ENCODE measurements at places on chromosomes 4 and X.

- no peak for DNase-seq
These were observed 53.7 kb downstream of the ZAR1 start for GRCh38 chr4:48543796-48544195.

DNA sequence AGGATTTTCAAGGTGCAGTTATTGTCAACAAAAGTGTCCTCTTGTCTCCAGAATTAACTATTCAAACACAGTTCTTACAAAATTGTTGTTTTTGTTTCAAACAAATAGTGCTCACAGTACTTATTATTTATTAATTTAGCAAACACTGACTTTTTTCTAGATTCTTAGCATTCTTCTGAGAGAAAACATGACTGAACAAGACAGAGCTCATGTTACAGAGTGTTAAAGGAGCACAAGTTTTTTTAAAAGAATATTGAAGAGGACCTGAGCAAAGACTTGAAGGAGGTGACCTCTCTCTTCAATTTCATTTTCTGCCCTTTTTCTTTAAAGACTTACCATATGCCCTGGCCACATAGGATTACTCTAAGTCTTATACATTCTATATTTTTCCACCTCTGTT is 2220.3 kb upstream of the AGA start:
- DNase-seq = no peak

- no peak for DNase-seq
These were observed 6.3 kb upstream of the SORCS2 start for GRCh38 chr4:7186031-7186430.

GRCh38 chr4:164700471-164700870 is 53.5 kb upstream of the SMIM31 start:
- DNase-seq = peak; percentile 4

DNA sequence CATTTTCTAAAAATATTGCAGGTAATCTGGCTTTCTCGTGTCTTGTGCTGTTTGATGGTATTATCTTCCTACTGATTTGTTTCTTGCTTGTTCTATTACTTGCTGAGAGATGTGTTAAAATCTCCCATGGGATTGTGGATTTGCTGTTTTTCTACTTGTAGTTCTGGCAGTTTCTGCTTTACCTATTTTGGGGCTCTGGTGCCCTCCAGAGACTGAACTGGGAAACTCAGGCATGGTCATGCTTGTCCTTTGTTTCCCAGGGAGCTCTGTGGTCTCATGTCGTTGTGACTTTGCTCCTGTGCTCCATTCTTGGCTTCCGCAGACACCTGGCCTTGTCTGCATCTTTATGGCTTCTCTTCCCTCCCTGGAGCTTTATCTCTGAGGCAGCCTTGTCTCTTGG is 39.5 kb downstream of the NSD2 start:
- DNase-seq = peak; percentile 52

- no peak for DNase-seq
These were observed 144.3 kb upstream of the PAK3 start for GRCh38 chrX:110951472-110952269.

GRCh38 chr4:118798658-118799057 is 37.3 kb downstream of the SEC24D start:
- no peak for DNase-seq

DNA sequence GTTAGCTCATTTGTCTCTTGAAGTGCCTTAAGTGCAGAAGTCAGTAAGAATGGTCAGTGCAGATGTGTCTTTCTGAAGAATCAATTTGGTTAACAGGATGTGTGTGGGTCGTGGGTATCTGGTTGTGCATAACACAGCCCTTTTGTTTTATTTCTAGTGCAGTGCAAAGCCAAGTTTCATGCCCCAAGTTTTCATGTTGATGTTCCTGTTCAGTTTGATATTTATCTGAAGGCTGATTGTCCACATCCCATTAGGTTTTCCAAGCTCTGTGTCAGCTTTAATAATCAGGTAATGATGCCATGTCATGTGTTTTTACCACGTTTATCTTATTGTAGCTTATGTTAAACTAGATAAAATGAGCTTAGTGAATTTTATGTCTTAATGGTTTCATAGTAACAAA is 27.4 kb downstream of the TRAPPC11 start:
- DNase-seq = no peak

- no peak for DNase-seq
These were observed 235.5 kb upstream of the MID1 start for GRCh38 chrX:10855845-10856244.
